Stomach (tissue), 19 donors: ENCODE measurements at places on chromosomes 2 and 18. TPM values are rescaled to one million over a fixed set of nuclear protein-coding genes. Genes with fewer than 3 reads are reported as not detected.

GRCh38 chr2:120291401-120292311 lies 39.0 kb downstream of the RALB start:
- no peak for DNase-seq

DNA sequence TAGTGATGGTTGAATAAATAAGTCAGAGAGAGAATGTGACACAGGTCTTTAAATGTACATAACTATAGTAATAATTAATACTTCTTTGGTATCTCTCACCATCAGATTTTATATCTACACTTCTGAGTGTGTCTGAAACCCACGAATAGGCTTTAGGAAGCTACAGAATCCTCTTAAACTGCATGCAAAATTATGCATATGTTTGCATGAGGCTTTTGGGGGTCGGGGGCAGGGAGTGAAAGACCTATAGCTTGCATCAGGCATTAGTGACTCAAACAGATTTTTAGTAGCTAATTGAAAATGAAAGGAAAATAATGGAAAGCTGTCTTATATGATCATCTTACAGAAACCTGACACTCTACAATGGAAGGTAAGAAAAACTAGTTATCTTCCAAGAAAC lies 14.9 kb downstream of the LRPPRC start:
- DNase-seq: no peak

- no peak for DNase-seq
Measured at GRCh38 chr2:215365184-215365658, 53.4 kb downstream of the ATIC start.

GRCh38 chr2:115190459-115190858 lies 748.0 kb downstream of the DPP10 start:
- no peak for DNase-seq

DNA sequence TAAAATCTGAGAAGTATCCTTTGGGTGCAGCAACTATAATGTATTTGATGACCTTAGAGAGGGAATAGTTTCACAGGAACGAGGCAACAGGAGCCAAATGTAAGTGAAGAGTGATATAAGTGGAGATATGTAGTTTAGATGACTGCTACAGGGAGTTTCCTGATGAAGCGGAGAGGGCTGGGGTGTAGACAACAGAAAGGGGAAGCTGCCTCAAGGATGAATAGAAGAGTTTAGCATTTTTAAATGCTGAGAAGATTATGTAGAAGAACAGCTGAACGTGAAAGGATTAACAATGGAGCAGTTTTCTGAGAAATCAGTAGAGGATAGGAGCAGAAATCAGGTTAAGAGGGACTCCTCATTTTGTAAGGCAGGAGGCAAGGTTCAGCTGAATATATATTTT lies 133.3 kb downstream of the LCLAT1 start:
- no peak for DNase-seq

Gene ALPG
- not detected for total RNA-seq

DNA sequence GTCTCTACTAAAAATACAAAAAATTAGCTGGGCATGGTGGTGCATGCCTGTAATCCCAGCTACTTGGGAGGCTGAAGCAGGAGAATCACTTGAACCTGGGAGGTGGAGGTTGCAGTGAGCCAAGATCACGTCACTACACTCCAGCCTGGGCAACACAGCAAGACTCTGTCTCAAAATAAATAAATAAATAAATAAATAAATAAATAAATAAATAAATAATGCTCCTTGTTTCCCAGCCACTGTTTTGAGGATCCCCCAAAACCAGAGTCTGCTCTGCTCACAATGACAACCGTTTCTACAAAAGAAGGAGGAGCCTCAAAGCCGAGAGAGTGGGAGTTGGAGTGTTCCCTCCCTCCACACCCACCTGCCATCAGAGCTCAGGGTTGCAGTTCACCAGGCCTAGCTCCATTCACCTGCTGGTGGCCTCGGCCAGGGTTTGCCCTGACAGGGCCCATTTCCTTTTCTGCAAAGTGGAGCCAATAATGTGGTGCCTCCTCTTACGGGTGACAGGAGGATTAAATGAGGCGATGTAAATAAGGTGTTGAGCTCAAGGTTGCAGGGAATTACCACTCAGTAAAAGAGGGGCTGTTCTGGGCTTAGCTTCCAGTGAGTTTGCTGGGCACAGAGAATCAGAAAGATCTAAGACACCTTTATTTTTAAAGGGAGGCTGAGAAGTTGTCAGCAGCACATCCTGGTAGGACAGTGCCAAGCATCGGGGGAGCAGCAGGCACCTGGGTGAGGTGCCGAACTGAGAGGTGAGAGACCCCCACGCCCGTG lies 25.5 kb downstream of the CRACDL start:
- no peak for DNase-seq

- DNase-seq: peak; percentile 5
Measured at GRCh38 chr2:41482659-41483058, 565.2 kb upstream of the PKDCC start.

DNA sequence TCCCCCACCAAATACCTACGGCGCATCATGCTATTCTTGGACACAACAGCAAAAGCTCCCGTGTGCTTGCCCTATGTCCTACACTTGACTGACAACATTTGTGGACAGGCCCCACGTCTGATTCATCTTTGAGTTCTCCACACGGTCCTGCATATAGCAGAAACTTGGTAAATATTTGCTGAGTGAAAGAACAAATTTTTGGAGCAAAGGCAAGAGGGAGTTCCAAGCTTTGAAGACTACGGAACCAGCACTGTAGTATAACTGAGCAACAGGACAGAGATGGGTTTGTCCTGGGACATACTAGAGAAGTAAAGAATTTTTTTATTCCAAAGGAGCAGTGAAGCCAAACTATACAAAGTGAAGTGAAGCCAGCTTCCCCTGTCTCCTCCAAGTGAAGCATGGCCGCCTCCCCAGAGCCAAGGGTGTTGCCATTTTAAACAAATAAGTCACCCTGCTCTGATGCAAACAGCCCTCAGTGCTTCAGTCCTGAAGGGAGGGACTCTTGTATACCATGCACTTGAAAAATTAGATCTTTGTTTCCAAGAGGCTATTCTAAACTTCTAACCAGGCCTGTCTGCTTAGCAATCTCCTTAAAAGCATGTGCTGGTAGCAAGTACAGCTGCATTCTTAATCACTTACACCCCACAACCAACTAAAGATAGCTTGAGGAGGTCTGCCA lies 35.9 kb downstream of the SPRED2 start:
- peak; percentile 61 for DNase-seq

- DNase-seq: no peak
Measured at GRCh38 chr2:27182346-27182745, 29.5 kb upstream of the ATRAID start.

DNA sequence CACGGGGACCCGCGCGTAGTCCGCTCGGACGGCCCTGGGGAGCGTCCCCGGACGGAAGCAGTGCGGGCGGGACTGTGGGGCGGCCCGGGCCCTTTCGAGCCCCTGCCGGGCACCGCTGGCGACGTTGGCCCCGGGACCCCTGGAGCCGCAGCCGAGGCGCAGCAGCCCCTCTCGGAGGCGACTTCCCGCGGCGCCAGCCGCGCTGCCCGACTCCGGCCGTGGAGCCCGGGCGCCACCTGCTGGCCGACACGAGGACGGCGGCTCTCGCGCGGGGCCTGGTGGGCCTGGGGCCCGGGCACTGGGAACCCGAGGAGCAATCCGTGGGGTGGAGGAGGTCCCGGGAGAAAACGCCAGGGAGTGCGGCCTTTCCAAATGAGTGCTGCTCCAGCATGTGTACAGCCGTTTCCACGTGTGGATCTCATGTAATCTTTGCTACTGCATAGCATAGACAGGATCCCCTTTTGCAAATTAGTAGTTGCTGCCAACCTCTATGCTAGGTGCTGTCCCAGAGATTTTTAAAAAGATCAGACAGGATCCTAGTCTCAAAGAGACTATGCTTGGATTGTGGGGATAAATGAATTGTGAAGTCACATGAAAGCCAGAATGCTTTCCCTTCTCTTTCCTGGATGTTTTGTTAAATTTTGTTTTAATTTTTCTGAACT lies 4.0 kb downstream of the ID2 start:
- DNase-seq: peak; percentile 77

Gene CDH19
- total RNA-seq: 52.5 TPM

Gene AGBL5
- 11.6 TPM for total RNA-seq

GRCh38 chr2:15858466-15858865 lies 81.9 kb upstream of the MYCN start:
- DNase-seq: no peak

DNA sequence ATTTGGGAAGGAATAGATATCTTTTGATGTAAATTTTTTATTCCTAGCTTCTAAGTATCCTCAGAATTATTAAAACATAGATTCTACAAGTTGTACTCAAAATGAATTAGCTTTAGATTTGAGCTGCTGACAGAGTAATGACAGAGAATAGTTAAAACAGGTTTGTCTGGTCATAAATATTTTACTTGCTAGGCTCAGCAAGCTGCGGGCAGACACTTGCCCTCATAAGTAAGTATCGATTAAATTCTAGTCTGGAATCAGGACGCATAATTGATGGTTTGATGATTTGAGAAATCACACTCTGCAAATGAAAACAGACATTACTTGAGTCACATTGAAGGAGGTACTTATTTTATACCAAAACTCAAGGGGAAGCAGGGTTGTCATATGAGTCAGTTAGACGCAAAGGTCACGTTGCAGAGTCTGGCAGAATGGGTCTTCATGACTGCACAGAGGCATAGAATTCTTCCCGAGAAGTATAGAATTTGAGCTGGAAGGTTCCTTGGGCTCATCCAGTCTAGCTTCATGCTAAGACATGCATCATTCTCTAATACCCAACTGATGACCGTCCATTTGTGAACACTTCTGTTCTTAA lies 27.5 kb downstream of the ARL4C start:
- no peak for DNase-seq

DNA sequence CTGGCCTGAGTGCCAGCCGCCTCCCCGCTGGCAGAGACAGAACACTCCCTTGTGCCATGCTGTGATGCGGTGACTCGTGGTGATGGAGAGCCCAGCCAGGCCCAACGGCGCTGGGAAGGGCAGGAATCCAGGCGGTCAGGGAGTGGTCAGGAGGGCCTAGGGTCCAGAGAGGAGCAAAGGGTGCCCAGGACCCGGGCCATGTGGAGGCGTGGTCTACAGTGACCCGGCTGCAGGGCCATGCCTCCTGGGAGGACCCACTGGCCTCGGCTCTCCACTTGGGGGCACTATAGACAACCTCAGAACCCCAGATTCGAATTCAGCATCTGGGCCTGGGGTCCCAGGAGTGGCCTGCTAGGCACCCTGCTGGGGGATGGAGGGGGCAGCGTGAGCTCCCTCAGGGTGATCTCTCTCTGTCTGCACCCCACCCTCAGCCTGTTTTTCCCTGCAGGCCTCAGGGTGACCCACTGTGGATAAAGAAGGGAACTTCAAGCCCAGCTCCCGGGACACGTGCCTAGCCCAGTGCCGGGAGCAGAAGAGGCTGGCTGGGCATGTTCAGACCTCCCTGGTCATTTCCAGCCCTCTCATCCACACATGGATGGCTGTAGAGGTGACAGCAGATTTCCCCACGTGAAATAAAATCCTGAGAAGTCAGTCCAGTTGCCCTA lies 13.0 kb downstream of the AMER3 start:
- DNase-seq: no peak

- peak; percentile 83 for DNase-seq
Measured at GRCh38 chr2:28544922-28545589, 49.2 kb downstream of the PLB1 start.

DNA sequence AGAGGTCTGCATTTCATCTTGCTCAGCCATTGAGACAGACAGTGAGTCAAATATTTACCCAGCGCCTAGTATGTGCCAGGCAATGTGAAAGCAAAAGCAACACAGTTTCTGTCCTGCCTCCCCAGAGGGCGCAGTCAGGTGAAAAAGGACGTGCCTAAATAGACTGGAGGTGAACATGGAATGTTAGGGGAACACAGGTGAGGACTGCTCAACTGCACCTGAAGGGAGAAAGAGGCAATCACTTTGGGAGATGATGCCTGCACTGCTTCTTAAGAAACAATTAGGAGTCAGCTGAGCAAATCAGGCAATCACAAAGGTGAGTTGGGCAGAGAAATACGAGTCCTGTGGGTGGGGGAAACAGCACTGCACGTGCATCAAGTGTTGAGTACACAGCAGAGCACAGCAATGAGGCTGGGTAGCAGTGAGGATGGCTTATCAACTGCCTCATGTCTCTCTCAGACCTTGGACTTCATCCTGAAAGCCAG lies 218.3 kb upstream of the SMAD7 start:
- peak; percentile 63 for DNase-seq

- no peak for DNase-seq
Measured at GRCh38 chr18:36772241-36772723, 56.5 kb downstream of the TPGS2 start.

GRCh38 chr2:240961910-240962299 lies 36.5 kb upstream of the SNED1 start:
- peak; percentile 3 for DNase-seq

Gene TCF7L1
- total RNA-seq: 8.3 TPM

- peak; percentile 84 for DNase-seq
Measured at GRCh38 chr18:48455555-48456478, 46.6 kb upstream of the ZBTB7C start.

DNA sequence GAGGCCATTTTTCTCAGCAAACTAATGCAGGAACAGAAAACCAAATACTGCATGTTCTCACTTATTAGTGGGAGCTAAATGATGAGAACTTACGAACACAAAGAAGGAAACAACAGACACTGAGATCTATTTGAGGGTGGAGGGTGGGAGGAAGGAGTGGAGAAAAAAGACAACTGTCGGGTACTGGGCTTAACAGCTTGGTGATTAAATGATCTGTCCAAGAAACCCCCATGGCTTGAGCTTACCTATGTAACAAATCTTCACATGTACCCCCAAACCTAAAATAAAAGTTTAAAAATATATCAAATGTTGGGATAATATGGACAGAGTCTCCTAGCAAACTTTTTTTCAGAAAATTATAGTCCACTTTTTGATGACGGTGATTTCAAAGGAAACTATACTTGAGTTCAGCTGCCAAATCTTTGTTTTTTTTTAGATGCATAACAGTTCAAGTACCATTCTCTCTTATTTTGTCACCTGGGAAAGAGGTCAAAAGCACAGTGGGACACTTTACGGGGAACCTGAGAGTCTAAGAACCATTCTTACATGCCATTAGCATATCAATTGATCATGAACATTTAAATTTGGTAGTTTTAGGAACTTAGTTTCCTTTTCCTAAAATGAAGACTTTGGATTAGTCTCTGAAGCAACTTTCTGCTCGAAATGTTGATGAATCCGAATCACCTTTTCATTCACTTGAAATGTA lies 835.0 kb downstream of the NRXN1 start:
- no peak for DNase-seq

Gene SERPINB11
- total RNA-seq: not detected

- DNase-seq: peak; percentile 91
Measured at GRCh38 chr2:182077448-182078142, 91.9 kb downstream of the PPP1R1C start.

DNA sequence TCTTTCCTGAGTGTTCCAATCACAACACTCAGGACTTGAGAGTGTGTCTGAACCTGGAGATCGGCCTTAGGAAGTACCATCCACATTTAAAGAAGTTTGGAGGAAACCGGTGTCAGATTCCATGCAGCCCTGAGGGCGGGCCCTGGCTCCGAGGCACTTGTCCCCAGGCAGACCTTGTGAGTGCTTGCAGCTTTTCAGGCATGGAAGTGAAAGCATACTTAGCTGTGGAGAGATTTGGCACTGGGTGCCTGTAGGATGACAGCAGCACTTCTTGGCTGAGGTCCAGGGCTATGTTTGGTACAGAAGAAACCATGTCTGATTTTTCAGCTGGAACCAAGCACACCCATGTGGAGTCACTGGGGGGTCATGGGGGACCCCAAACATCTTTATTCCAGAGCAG lies 230.8 kb downstream of the SEPTIN10 start:
- peak; percentile 51 for DNase-seq
